Hematopoietic multipotent progenitor cell treated with erythropoietin and hydrocortisone succinate and interleukin-3 and kit ligand, for 17 days (in vitro differentiated cells): ENCODE measurements at places on chromosomes 13 and 19.
A peak's percentile ranks its signal among the peaks of the same experiment; 100 is the strongest.

DNA sequence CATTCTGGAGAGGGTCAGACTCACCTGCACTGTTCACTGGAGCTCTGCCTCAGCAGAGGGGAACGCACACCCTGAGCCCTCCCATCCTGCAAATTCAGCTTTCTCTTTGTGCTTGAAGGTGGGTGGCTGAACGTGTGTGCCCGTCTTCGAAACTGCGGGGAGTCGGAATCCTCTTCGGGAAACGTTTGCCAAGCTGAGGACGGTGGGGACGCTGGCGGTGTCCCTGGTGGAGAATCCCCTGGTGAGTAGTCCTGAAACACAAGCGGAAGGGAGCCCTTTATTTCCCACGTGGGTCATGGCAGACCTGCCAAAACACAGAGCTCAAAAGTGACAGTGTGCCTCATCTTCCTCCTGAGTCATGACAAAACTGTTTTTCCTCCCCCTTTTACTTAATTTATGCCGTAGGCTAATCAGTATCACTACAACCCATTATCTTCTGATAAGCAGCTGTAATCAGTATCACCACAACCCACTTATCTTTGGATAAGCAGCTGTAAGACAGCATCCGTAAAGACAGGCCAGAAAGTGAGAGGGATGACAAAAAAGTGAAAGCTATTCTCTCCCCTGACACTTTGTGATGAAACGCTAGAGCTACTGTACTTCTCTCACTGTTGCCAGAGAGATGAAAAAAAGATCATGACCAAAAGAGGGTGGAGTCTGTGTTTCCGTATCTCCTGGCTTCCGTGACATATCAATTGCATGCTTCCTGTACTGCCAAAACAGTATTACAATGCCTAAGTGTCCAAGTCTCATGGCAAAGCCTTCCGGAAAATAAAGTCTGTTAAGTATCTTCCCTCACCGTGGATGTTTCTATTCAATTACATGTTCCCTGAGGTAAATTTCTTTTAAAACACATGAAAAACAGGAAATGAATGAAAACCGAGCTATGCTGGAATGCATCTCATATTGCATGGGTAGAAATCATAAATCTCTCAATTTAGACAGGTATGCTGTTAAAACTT, 155.5 kb downstream of the TBC1D4 start:
- peak; percentile 36 for DNase-seq

- DNase-seq, result no peak
Measured at GRCh38 chr13:99973163-99973807, 1.7 kb upstream of the ZIC5 start.

GRCh38 chr19:41700381-41701195, 7.8 kb upstream of the CEACAM5 start:
- DNase-seq, result no peak

DNA sequence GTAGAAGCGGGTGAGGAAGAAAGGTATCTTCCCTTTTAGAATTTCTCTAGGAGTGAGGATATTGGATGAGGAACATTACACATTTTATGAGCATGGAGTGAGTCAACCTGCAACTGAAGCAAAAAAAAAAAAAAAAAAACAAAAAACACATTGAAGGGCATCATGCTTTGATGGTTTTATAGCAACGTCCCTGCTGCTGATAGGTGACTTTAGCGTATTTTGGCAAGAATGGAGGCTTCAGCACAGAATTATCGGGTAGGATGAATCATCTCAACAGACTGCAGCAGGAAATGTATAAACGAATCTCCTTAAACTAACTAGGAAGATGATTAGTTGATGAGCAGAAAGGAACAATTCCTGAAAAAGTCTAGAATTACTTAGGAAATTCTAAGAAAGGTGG, 1359.6 kb upstream of the ATXN8OS start:
- DNase-seq, result no peak

GRCh38 chr19:46016426-46017094, 6.3 kb downstream of the PGLYRP1 start:
- peak; percentile 88 for DNase-seq

DNA sequence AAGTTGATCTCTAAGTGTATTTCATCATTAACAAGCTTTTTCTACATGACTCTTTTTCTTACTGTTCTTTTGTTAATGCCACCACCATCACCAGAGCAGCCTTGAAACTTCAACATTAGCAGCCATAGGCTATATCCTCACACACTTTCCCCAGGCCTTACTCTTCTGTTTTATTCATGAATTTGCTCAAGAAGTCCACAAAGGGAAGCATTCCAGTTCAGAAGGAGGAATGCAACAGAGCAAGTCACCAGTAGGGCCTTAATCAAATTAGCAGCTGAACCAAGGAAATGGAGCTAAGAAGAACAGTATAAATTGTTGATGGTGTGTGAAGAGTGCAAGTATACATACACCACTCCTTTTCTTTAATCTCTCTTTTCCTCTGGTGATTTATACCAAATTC, 223.1 kb downstream of the NBEA start:
- DNase-seq, result no peak

GRCh38 chr13:97280478-97280877, 58.3 kb downstream of the MBNL2 start:
- no peak for DNase-seq
